ENCODE measurements at places on chromosomes 4 and X.

DNA sequence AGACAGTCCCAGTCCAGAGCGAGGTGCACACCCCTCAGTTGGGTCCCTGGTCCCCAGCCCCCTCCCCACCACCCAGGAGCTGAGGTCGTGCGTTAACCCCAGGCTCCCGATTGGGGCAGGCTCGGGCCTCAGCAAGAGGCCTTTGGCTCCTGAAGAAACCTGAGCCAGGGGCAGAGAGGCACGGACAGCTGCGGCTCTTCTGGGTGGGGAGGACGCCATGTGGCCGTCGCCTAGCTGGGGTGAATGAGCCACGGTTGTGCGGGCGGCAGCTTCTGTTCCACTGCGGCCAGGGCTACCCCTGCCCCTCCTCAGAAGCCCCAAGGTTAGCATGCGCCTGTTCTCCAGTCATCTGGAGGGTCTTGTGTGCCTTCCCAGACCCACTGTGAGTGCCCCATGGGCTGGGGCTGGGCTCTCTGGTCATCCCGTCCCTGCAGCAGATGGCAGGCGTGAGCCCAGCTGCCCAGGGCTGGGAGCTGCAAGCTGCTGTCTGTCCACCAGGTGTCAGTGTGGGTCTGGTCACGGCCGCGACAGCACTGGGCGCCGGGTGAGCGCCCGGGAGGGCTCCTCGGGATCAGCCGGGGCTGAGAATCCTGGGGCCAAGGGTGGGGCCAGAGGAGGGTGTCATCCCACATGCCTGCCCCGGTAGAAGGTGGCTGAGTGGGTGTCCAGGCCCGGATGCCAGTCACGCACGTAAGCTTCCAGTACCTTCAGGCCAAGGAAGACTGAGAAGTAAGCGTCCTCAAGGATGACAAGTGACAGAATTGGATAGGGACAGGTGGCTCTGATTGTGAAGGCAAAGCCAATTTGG, 21.9 kb downstream of the ATP2B3 start:
- DNase-seq, result peak; percentile 39

- DNase-seq, result no peak
These were observed 38.6 kb downstream of the UNC5C start for GRCh38 chr4:95510145-95510544.

DNA sequence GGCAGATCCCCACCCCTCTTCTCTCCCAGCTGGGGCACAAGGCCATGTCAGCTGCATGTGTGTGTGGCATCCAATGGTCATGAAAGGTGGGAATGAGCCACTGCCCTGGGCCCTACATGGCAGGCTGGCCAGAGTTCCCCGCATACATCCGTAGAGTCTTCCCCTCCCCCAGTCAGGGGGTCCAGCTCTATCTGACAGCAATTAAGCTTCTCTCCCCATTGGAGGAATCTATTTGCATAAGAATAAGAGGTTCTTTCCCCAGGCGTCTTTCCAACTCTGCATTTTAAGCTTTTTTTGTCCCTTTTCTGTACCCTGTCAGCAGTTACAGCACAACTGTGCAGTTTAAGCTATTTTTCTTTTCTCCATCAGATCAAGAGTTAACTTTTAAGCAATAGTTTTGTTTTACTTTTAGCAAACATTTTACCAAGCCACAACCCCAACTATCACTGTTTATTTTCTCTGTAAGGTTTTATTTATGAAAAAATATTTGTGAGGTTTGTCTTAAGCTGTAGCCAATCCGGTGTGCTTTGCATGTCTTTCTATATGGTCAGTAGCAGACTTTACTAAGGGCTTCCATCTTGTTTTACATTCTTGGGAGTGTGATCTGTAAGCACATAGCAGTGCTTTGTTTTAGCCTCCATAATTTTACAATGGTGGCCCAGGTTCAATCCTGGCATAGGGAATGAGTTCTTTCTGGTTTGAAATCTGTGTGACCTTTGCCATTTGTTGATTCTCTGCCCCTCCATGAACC, 28.7 kb downstream of the NLRP2B start:
- no peak for DNase-seq

GRCh38 chrX:154373340-154374306, 811 bp downstream of the FLNA start:
- DNase-seq, result no peak

GRCh38 chr4:101295691-101296090, 51.6 kb downstream of the PPP3CA start:
- DNase-seq, result no peak

- no peak for DNase-seq
These were observed 15.7 kb downstream of the SUPT20HL2 start for GRCh38 chrX:24298191-24298590.

- DNase-seq, result no peak
These were observed 228.2 kb upstream of the DIPK2B start for GRCh38 chrX:45428831-45429230.

DNA sequence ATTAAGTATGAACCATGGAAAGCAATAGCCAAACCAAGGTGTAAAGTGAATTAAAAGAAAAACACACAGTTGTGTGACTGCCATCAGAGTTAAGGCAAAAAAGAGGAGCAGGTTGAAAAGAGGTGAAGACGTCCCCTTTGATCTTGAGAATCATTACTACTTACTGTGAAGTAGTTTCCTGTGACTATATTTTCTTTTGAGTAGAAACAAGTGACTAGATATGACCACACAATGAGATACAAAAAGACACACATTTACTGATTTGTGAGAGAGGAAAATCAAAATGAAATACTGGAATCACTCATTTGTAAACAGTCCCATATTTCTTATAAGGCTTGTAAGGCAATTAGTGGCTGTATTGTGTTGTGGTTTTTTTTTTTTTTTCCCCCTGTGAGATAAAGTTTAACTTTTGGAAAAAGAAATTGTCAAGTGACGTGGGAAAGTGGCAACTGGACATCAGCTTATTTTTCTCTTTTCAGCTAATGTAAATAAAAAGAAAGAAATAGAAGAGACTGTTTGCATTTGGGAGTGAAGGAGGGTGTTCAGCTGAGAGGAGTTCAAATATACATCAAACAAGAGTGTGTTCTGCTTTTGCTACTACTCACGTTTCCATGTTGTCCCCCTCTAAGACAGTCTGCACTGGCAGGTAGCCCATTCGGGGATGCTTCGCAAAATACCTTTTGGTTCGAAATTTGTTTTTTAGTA, 106.4 kb upstream of the FTHL17 start:
- no peak for DNase-seq

DNA sequence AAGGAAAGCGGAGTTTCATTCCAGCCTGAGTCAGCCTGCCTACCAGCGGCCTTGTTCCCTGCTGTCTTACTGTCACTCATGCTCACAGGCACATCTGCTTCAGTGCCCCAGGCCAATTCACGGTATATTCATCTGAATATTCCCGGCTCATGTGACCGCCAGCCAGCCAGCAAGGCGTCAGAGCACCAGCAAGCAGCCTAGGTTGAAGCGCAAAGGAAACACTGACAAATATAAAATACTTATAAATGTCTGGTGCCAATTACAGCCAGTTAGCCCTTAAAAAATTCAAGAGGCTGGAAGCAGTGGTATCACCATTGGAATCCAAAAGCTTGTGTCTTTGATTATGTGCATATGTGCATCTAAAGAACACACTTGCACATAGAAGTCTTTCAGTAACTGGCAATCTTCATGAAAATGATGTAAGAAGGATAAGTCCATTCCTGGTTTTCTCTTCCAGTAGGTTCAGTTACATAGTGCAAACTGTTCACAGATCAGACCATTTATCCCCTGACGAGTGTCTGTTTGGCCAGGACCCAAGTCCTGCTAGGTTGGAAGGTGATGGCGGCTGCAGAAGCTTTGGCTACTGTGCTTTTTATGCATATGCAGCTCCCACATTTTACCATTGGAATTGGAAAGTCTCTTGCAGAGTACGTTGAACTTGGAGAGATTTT, 61.3 kb downstream of the LUZP4 start:
- no peak for DNase-seq

DNA sequence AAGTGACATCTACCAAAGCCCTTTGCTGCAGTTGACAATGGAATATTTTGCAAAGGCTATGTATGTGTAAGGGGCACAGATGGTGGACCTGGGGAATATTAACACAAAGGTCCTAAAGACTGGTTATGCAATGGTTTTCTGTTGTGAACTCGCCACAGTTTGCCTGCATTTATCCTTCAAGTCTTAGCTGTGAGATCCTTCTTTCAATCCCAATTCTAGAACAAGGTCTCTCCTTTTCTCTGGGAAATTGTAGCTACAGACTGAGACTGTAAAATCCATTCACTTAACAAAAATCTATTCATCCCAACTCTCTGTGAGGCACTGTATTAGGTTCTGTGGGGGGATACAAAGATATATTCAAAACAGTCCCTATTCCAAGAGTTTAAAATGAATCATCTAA, 250.4 kb downstream of the GPM6A start:
- no peak for DNase-seq

- DNase-seq, result peak; percentile 10
These were observed 7.0 kb downstream of the CYBB start for GRCh38 chrX:37786624-37787422.

GRCh38 chrX:11341274-11342201, 48.3 kb downstream of the AMELX start:
- DNase-seq, result peak; percentile 1

DNA sequence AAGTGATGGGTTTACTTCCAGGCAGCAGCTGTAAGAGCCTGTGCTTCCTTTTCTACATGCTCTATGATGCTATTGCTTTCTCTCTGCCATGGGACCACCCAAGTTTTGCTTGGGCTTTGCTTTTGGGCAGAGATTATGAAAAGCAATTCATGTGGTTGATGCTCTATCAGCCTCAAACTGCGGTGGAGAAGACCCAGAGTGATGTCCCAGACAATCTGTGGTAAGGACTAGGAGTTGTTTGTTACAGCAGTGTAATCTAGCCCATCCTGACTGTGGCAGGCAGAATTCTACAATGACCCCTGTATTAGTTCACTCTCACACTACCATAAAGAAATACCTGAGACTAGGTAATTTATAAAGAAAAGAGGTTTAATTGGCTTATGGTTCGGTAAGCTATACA, 9.2 kb upstream of the CYTL1 start:
- DNase-seq, result no peak

DNA sequence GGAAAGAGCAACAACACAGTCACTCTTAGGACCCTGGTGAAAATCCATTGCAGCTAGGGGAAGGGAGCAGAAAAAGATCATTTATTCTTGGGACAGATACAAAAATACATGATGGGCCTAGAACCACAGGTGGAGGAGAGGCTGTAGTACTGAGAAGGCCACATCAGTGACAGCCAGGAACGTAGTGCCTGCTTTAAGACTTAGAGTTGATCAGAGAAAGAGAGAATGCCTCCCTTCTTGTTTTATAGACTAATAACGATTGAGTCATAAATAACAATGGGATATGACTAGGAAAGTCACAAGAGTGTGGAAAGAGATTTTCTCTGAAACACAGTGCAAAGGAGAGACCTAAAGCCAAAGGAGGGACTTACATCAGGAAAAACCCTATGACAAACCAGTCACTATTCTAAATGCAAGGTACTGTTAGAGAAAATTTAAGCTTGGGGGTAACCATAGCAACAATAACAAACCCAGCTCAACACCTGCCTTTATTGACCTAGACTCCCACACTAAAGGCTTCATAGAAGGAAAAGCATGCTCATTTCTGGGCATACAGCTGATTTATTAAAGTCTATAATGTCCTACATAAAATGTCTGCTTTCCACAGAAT, 1015.0 kb upstream of the GRID2 start:
- DNase-seq, result no peak

GRCh38 chr4:107689912-107690587, 30.0 kb downstream of the PAPSS1 start:
- DNase-seq, result no peak

DNA sequence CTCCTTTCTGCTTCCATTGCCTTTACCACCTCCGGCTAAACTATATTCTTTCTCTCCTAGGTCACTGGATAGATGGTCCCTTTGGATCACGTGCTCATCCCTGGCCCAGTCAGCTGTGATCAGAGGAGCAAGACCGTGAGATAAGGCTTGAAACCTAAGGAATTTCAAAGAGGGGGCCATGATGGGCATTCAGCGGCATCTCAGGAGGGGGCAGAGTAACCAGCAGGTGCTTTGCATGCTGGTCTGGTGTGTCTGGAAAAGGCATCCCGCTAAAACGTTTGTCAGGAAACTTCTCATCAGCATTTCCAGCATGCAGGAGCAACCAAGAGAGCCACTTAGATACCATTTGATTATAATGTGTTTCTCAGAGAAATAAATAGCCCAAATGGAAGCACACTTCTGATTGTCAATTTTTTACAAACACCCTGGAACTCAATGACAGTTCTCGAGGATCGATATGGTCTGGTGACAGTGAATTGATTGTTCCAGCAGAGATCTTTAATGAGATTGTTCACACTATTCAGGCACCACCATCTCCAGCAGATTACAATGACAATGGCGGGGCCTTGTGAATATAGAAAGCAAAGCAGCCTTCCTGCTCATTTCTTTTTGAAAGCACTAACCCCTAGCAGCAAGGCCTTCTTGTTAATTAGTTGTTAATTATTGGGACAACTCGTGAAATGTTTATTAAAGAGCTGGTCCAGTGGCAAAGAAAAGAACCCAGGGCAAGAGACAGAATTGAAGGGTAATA, 327.1 kb downstream of the PTTG2 start:
- no peak for DNase-seq
